Glomerular endothelial cell (primary cell): ENCODE measurements at places on chromosomes 13 and 19.

DNA sequence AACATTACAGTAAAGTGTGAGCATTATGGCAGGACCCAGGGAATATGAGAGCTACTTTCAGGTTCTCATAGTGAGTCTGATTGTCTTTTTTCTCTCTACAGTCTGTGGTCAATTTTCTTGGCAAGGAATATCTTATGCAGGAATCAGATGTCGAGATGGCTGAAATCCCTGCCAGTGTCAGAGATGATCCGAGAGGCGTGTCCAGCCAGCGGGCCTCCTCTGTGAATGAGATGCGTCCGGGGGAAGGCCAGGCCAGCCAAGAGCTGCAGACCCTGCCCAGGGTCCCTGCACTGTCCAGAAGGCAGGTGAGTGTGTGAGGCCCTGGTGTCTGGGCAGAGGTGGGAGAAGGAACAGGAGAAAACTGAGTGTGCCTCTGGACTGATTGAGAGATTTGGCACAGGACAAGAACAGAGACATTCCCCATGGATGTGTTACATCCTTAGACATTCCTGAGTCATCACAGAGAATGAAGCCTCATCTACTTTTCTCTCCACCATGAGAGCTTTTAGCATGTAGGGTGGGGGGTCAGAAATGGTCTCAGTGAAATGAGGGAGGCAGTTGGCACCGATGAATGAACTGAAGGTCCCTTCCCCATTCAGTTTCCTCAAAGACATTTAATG is 27.3 kb upstream of the EDDM13 start:
- no peak for DNase-seq

DNA sequence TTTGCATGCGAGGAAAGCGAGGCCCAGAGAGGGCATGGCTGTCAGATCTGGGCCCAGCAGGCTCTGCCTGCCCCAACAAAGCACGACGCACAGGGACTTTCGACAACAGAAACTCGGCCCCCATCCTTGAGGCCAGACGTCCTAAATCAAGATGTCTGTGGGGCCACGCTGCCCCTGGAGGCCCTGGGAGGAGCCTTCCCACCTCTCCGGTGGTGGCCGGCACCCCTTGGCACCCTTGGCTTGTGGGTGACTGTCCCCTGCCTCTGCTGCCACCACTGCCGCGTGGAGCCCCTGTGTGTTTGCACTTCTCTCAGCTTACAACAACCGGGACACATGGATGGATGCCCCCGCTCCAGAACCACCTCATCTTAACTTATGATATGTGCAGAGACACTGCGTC is 4.4 kb downstream of the WDR18 start:
- no peak for DNase-seq

GRCh38 chr13:95800436-95800835 is 123.5 kb downstream of the DNAJC3 start:
- DNase-seq, result no peak

GRCh38 chr19:16073988-16074387 is 2.3 kb upstream of the TPM4 start:
- no peak for DNase-seq

- no peak for DNase-seq
Observed at GRCh38 chr13:33218426-33218825, 67.1 kb downstream of the STARD13 start.

DNA sequence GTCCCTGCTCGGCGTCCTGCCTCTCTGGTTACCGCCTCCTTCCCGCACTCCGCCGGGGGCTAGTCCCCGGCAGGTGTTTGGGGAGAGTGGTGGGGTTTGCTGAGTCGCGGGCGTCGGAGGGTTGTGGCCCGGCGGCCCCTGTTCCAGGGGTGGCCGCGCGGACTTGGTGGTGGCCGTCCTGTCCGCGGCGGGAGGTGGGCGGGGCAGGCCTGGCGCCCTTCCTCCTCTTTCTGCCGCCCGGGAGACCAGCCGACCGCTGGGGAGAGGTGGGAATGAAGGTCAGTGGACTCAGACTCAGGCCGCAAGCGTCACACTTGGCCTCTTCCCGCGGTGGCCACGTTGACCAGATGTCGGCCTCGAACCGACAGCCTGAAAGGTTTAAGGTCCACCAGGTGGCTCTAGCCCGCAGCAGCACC is 61.8 kb downstream of the ZNF723 start:
- no peak for DNase-seq

GRCh38 chr19:55068950-55069864 is 6.3 kb upstream of the RDH13 start:
- DNase-seq, result no peak
